BJ (cell line): ENCODE measurements at places on chromosomes 13 and 19. TPM values are rescaled to one million over a fixed set of nuclear protein-coding genes. Genes with fewer than 3 reads are reported as not detected.

The LAIR2 gene
- not detected in 2 replicates for polyA plus RNA-seq

- no peak for DNase-seq
Measured at GRCh38 chr19:18406749-18407148, 9.3 kb upstream of the LRRC25 start.

- DNase-seq: no peak
Measured at GRCh38 chr13:74778946-74779345, 644.7 kb upstream of the KLF12 start.

The TNFSF13B gene
- polyA plus RNA-seq: 0.26 and 1.0 TPM in 2 replicates

DNA sequence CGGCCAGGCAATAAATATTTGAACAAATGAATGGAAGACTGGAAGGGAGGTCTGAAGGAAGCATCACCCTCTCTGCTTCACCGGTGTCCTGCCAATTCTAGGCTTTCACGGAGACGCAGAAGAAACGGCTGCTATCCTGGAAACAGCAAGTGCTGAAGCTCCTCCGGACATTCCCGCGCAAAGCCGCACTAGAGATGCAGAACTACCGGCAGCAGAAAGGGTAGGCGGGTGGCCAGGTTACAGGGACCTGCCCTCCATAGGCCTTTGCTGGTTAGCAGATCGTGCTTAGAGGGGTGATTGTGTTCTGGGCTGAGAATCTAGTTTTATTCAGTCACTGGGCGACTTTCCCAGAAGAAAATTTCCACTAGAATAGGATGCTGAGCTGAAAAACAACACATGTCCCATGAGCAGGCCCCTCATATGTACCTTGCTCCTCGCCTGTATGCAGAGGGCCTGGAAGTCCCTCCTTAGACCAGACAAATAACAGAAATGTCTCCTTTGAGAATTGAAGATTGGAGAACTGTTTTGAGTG, 11.0 kb downstream of the PAF1 start:
- no peak for DNase-seq

The ADAMTSL5 gene
- polyA plus RNA-seq: 15.0 and 21.5 TPM in 2 replicates

DNA sequence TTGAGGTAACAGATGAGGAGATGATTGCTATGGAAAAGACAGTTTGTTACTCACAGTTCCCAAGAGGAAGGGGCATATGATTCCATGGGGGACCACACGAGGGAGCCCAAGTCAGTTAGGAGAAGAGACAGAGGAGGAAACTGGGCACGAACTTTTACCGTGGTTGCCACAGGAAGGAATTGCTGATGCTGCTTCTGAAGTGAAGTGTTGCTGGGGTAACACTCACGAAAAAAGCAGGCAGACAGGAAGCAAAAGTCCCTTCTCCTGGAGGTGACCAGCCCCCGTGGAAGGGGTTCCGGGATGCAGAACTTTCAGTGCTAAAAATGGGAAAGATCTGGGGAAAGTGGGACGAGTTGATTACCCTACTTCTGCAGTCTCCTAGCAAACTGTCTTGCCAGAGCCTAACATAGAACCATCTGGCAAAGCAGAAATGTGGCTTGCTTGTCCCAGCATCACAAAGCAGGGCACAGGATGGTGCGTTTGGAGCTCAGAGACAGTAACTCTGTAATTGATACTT, 35.4 kb upstream of the MAP3K10 start:
- DNase-seq: no peak

The SOX1 gene
- polyA plus RNA-seq: not detected in 2 replicates
